ENCODE measurements at places on chromosomes 6 and 20.

DNA sequence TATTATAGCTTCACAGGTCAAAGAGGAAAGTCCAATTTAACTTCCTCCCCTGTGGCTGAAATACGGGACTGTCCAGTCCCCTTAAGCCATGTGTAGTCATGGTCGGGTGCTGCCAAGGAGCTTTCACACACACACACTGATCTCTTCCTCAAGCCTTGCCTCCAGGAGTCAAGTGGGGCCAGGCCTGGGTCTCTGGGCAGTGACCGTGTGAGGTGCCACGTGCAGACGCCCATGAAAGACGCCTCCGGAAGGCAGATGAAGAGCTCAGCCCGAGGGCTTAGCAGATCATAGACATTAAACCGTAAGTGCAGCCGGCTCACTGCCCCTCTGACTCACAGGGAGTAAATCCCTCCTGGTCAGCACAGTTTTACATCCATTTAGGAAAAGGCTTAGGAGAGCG is 4.2 kb downstream of the GABRR2 start:
- no peak for DNase-seq

DNA sequence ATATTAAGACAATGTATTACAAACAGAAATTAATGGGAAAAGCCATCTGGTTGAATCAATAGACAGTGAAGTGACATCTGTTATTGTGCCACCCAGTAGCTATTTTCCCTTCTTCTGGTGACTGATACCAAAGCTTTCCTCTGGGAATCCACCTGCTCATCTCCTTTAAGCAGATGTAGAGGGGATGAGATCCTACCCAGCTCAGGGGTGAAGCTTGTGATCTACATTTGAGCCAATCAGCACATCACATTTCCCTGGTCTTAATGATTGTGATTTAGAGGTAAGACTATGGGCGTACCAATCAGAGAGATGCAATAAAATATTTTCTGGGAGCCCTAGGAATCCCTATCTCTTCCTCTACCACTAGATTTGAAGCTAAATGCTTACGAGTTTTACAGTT is 782.9 kb downstream of the PTPRT start:
- DNase-seq = no peak

DNA sequence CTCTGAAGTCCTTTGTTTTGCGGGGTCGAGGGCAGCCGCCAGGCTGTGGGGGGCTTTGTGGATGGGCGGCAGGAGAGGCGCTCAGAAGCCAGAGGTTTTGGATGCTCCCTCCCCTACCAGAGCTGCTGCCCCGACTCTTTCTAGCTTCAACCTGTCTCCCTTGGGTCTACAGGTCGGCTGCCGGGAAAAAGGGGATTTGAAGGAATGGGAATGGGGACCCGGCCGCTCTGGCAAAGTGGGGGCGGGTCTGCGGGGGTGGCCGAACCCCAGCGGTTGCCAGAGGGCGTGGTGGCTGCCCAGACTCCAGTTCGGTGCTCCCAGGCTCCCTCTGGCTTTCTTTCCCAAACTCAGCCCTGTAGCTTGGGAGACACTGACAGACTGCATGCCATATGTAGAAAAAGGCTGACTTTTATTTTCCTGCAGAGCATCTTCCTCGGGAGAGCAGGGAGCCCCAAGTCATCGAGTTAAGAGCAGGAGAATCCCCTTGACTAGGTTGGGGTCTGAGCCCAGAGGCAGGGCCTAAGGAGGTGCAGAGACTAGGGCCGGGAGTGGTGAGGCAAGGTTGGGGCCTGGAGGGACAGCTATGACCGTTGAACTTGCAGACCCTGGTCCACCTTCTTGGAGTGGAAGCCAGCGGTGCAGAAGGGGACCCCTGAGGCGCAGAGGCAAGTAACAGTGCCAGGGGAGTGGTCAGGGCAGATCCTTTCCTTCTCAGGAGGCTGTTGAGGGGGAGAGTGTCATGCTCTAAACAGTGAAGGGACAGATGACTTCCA is 1.4 kb upstream of the PPP1R18 start:
- no peak for DNase-seq

GRCh38 chr6:16204653-16205376 is 33.6 kb upstream of the GMPR start:
- no peak for DNase-seq

DNA sequence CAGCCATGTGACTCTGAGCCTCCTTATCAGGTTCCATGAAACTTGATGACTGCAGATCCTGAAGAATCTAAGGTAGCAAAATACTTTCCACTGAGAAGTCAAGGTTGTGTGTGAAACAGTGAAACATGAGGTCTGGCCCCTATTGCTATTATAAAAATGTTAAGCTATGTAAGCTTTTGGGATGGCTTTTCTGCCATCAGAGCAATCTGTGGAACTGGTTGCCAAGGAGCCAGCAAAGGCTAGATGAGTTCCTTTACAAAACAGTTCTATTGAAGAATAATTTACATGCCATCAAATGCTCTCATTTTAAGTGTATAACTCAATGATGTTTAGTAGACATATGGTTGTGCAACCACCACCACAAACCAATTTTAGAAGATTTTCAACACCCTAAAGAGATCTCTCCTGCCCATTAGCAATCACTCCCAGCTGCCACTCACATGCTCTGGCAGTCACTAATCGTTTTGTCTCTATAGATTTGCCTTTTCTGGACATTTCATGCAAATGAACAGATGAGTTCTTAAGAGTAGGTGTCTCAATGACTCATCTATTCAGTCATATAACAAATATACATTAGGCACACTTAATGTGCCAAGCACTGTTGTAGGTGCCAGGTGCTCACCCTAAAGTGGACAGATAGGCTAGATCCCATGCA is 19.9 kb upstream of the MEP1A start:
- no peak for DNase-seq

GRCh38 chr6:166757232-166758135 is 130.4 kb upstream of the RPS6KA2 start:
- no peak for DNase-seq

- DNase-seq = no peak
These were observed 173.1 kb downstream of the ZMYND8 start for GRCh38 chr20:47183367-47183766.

DNA sequence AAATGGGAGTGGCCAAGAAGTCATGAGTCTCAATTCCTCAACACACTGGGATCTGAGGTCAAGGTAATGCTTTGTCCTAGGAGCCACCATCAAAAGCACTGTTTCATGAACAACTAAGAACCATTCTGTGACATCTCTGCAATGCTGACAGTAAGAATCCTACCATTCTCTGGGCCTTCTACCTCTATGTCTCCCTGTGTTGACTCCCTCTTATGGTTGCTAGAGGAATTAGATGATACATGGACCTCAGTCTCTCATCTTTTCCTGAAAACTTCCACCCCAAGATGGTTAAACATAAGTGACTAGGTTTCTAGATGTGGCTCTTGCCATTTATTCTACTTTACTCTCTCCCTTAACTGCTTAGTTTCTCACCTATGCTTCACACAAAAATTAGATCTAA is 9.1 kb downstream of the MTRF1L start:
- DNase-seq = no peak
